ENCODE measurements at places on chromosomes 7 and 10.
A peak's percentile ranks its signal among the peaks of the same experiment; 100 is the strongest.

DNA sequence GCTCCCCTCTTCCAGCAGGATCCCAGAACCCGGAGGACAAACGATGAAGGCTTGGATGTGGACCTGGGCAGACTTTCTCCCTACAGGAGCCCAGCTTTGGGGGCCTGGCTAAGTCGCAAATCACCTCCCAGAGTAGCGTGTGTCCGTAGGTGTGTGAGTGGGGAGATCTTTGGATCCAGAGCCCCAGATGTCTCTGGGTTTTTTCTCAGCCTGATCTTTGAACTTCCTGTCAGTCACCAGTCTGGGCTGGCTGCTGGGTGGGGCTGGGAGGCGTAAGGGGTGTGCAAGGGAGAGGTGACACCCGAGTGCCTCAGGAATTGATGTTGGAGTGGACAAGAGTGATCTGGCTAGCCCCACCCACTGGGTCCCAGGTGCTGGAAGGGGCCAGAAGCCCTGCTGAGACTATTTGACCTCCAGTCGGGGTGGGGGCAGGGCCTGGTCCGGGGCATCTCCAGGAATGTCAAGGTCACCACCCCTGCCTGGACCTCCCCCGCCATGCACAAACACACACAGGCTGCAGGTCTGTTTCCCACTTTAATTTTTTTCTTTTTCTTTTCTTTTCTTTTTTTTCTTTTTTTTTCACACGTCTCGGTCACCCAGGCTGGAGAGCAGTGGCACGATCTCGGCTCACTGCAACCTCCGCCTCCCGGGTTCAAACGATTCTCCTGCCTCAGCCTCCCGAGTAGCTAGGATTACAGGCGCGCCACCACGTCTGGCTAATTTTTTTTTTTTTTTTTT lies at the start of gene MOGAT3:
Gene MOGAT3 (minus strand): TSS at position 175 of the 738 bp plus-strand sequence. CDS start 182 bp downstream, outside the sequence.
- no peak for DNase-seq

DNA sequence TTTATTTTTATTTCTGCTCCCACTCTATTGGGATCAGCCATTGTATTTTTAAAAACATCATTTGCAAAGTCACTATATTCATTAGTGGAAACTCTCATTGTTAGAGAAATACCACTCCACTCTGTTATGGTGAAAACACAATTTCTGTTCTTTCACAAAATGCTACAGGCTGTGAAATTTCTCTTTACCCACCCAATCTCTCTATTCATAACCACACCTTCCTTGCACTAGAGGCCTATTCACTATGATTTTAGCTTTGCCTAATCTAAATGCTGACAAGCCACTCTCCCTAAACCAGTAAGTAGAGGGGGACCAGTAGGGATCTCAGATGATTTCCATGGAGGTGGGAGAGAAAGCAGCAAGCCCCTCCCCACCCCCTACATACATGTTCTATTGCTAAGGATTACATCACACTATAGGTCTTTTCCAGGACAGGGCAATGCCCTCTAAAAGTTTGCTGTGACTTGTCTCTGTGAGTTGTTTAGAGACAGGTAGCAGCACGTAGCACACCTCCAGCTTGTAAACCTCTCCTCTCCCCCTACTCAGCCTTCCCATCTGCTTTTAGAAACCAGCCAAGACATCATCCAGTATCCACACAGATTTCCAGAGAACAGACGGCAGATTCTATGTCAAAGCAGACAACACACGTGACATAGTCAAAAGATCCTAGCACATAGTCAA lies 58.3 kb upstream of the PPP1R3C start:
- no peak for DNase-seq

- DNase-seq = no peak
These were observed 152.8 kb upstream of the TCF7L2 start for GRCh38 chr10:112797197-112797596.

- DNase-seq = no peak
These were observed 86.5 kb downstream of the ARMH3 start for GRCh38 chr10:101969412-101969922.

DNA sequence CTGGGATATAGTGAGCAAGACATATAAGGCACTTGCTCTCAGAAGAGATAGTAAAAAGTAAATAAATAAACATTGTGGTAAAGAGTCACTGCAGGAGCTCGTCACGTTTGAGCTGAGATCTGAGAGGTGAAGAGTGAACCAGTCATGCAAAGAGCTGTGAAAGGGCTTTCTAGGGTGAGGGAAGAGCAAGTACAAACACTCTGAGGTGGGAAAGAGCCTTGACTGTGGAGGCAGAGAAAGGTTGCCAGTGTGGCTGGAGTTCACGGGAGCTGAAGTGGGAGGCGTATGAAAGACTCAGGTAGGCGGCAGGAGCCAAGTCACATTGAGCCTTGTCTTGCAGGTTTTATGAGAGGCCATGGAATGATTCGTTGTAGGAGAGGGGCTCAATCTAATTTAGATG lies 141.0 kb downstream of the C1GALT1 start:
- peak; percentile 91 for DNase-seq

GRCh38 chr7:40717242-40717641 lies 582.4 kb downstream of the SUGCT start:
- peak; percentile 87 for DNase-seq

GRCh38 chr10:10053051-10053450 lies 964.6 kb upstream of the CELF2 start:
- DNase-seq = no peak

GRCh38 chr10:93152136-93152535 lies 78.4 kb downstream of the CYP26A1 start:
- peak; percentile 73 for DNase-seq

GRCh38 chr7:94307399-94308048 lies 87.2 kb upstream of the COL1A2 start:
- no peak for DNase-seq

DNA sequence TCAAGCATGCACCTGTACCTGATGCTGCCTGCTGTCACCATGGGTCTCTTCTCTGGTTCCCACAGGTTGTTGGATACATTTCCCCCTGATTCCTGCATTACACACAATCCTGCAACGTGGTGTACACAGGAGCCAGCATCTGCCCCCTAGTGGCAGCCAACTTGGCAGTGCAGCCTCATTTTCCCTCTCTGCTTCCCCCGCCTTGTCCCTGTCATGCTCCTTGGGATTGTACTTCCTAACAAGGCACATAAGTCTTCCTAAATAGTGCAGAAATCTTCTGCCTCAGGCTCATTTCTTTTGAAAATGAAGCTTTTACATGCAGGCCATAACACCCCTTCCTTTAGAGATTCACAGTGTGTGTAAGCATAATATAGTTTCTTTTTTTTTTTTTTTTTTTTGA lies 387.5 kb downstream of the CCSER2 start:
- DNase-seq = peak; percentile 7

DNA sequence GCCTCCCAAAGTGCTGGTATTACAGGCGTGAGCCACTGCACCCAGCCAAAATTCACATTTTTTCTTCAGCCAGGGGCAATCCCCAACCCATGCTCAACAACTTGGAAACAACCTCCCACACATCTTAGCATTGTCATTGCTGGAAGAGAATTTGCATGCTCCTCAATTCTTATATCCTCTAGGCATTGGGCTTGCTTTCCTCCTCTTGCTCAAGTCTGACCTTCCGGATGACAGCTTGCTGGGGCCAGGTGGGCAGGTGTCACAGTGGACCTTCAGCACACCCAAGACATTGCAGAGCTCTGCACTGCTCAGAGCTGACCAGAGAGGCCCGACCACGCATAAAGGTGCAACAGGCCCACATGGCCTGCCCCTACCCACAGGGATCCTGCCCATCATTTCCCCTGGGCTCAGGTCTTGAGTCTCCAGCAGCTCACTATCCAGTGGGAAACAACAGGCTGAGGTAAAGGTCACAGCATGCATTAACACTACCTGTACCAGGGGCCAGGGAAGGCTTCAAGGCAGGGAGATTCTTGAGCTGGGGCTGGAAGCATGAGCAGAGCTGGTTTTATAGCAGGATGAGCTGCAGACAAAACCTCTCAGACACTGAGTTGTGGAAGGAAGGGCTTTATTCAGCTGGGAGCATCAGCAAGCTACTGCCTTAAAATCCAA lies 6.8 kb upstream of the GPR15LG start:
- DNase-seq = peak; percentile 45

GRCh38 chr10:131020775-131021174 lies 290.7 kb downstream of the TCERG1L start:
- DNase-seq = no peak

GRCh38 chr7:91557789-91558404 lies 293.7 kb downstream of the FZD1 start:
- peak; percentile 99 for DNase-seq

- no peak for DNase-seq
These were observed 40.5 kb upstream of the DPYSL4 start for GRCh38 chr10:132146271-132146671.

DNA sequence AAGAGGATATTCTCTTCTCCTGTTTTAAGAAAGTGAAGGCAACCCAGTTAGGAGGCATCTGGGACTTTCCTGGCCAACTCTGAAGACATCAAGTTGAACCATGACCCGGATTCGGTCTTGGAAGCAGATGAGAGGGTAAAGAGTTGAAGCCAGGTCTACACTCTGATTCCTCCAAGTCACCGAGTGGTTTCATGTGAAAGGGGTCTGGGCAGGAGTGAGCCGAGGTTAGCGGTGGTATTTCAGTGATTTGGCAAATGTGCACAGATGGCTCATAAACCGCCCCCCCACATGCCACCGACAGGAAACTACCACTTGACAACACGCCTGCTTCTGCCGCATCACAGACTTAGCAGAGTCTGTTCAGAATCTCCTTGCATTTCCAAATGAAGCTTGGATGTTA lies 11.4 kb upstream of the REPIN1 start:
- no peak for DNase-seq

DNA sequence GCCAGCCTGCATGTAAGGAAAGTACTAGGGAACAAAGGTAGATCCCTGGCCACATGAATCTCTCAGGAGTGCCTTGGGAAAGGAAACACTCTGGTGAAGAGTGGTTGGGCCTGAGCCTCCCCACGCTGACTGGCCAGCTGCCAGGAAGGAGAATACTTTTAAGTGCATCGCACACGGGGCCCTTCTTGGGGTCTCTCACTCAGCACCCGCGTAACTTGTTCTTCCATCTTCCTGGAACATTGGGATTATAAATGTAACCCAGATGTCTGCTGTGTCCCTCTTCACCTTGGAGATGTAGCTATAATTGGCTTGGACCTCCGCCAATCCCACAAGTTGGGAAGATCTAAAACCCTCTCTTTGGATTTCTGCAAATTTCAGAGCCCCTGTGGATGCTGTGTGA lies 4.4 kb upstream of the GLI3 start:
- no peak for DNase-seq

- DNase-seq = no peak
These were observed 58.3 kb downstream of the MINDY4 start for GRCh38 chr7:30829471-30829870.

- DNase-seq = no peak
These were observed 72.8 kb downstream of the INSYN2A start for GRCh38 chr10:127123626-127124025.

All from renal cortical epithelial cell (primary cell).